ENCODE measurements at places on chromosomes 12 and 14. TPM values are rescaled to one million over a fixed set of nuclear protein-coding genes. Genes with fewer than 3 reads are reported as not detected.
A peak's percentile ranks its signal among the peaks of the same experiment; 100 is the strongest.

GRCh38 chr12:46127656-46128055 is 137.3 kb upstream of the SCAF11 start:
- no peak for DNase-seq

DNA sequence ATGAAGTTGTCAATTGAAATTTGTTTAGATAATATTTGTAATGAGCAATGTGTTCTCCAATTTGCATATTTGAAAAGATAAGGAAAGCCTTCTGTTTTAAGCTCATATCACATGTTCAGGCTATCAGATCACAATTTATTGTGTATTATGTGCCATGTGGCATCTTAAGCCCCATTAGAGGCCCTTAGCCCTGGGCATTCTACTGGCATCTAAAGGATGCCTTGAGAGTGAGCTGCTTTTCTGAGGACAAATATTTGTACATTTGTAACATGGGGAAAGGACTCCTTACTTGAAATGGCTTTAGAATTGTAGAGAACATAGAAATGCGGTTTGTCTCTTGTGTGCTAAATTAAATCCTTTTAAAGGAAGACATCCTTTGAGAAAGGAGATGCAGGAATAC is 62.2 kb downstream of the RMST start:
- DNase-seq = no peak

DNA sequence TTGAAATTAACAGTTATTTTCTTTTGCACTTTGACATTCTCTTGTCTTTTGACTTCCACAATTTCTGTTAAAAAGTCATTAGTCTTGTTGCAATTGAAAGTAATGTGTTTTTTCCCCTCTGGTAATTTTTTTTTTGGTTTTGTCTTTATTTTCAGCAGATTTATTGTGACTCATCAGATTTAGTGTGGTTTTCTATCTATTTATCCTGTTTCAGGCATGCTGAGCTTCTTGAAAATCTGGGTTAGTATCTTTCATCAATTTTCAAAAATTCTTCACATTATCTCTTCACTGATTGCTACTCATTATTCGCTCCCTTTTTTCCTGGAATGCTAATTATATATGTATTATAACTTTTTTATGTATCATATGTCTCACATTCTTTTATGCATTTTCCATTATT is 15.3 kb upstream of the NTF3 start:
- no peak for DNase-seq

DNA sequence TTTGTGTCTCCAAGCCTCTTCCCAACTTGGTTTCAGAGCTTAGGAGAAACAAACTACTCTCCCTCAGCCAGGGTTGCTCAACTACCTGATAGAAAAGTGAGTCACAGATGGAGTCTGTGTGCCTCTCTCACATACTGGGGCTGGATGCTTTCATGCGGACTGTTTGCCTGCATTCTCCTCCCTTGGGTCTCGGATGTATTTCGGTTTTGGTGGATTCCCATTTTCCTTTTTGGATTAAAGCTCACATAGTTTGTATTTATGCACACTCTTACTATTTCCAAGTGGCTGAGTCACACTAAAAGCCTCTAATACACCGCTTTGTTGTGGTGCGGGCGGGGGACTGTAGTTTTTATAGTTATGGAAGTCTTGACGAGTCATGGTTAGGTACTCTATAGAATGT is 505.4 kb downstream of the LRFN5 start:
- no peak for DNase-seq

GRCh38 chr12:70691018-70691672 is 53.9 kb upstream of the PTPRB start:
- DNase-seq = no peak

DNA sequence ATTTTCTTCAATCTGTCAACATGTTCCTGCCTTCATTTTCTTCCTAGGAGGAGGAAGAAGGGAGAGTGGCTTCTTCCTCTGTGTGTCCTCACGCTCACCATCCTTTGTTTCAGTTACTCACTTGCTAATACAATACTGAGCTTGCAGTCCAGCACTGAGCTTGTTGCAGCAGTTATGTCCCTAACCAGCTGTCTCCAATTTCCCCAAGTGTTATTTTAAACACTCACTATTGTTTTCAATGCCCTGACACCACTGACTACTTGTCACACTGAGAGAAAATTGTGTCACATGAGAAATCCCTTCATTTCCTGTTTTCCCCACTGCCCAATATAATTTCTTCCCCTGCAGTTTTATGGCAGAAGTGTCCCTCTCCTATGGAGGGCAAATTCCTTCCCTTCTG is 53.4 kb downstream of the HSD17B6 start:
- DNase-seq = no peak

- DNase-seq = peak; percentile 91
Measured at GRCh38 chr12:51323966-51324895, at the start of gene BIN2. Gene BIN2, minus strand, starts transcription at chr12:51324174. Its CDS starts 72 bp downstream, at chr12:51324102.

GRCh38 chr14:79137836-79138235 is 967.7 kb downstream of the NRXN3 start:
- DNase-seq = no peak

GRCh38 chr12:114623737-114624136 is 60.2 kb downstream of the TBX3 start:
- no peak for DNase-seq

DNA sequence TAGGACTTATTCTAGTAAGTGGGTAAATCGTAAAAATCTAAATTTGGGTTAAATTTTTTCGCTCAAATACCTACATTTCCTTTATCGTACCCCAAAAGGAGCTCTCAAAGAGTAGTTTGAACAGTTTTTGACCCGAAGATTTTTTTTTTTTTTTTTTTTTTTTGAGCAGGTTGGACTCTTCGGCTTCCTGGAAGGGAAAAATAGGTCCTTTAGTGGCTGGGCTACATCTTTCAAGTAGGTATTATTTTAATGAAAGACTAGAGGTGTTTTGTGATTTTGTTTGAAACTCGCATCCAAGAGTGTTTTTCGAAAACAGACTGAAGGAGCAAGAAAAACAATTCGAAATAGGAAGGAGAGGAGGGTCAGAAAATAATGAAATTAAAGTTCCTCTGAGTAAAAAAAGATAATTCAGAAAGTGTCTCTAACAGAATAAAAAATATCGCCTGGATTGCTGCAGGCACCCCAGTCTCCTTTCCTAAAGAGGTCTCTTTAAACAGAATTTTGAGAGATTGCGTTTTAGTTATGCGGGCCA is 6.0 kb downstream of the CDKN1B start:
- no peak for DNase-seq

- DNase-seq = no peak
Measured at GRCh38 chr12:91772411-91772810, 373.2 kb downstream of the BTG1 start.

DNA sequence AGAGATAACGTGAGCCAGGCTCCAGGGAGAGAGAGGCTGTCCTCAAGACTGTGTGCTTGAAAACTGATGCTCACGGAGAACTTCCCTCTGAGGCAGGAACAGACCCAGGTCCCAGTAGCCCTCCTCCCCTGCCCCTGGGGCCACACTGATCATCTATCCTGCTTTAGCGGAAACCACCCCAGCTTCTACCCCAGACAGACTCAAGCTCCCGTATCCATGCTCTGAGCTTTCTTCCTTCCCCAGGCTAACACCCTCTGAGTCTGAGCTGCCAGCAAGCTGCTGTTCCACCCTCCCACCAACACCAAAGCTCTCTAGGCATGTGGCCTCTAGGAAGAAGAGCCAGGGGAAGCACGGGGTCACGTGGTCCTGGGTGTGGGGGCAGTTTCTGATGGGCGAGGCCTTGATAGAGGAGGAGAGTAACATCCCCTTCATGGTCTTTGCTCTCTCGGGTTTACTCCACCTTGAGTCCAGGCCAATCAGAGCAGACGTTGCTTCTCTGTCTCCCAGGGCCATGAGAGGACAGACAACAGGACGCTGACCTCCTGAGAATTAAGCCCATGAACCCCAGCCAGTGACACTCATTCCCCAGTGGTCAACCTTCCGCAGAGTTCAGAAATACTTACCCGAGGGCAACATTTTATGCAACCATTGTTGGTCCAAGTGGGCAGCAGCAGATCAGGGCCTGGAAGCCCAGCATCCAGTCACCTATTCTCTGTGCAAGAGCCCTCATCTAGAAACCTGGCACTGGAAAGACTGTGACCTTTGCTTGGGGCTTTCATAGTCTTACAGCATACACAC is 1.4 kb downstream of the PCK2 start:
- peak; percentile 91 for DNase-seq

- no peak for DNase-seq
Measured at GRCh38 chr14:62071039-62071438, 308.8 kb downstream of the SNAPC1 start.

GRCh38 chr12:49440035-49440434 is 72.8 kb downstream of the SPATS2 start:
- DNase-seq = no peak

DNA sequence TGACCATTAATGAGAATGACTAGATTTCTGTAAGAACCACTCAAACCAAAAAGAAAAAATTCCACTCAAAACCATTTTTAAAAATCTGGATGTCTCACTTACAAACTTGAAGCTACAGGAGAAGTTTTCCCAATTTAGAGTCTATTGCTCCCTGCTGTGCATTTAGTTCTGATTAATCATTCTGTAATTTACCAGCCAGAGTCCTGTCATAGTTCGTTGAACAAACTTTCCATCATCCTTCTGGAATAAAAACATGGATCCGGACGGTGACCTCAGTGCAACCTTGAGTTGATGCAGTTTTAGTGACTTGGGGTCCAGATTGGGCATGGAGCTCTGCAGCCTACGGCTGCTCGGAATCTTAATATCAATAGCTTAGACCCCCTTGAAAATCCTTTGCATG is 73.4 kb downstream of the PRMT8 start:
- no peak for DNase-seq

DNA sequence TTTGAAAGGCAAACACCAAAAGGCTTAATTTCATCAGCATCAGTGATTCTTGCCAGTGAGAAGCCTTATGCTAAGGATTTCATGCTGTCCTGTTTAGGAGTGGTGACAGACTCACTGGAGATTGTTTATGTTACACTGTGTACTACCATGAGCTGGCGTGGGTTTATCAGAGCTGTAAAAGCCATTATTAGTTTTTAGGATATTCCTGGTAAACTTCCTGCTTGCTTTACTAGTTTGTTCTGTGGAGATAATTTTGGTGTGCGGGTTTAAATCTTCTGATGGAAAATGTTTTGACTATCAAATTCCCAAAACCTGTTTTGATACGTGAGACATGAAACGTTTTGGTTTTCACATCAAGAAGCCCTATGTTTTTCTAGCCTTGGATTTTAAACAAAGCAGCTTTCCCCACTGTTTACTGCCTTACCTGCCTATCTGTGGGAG is 15.2 kb downstream of the PPFIBP1 start:
- no peak for DNase-seq

GRCh38 chr14:99810559-99810874 is 17.3 kb downstream of the EML1 start:
- no peak for DNase-seq

DNA sequence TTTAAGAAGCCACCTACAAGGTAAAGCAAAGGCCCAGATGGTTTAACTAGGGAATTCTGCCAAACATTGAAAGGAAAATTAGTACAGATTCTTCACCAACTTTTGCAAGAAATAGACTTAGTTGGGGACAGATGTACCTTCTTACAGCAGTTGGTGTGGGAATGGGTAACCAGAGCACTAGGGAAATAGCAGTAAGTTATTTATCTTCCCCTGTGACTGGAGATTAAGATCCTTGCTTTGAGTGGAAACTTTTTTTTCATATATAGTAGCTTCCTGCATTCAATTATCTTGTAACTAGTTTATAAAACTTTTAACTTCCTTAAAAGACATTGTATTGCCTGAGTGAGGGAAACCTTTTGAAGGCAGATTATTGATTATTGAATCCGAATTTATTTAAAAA is 44.2 kb downstream of the ARID2 start:
- no peak for DNase-seq

- peak; percentile 56 for DNase-seq
Measured at GRCh38 chr12:53500142-53500775, 824 bp upstream of the TARBP2 start.

GRCh38 chr14:93100100-93100499 is 15.6 kb downstream of the ITPK1 start:
- no peak for DNase-seq

DNA sequence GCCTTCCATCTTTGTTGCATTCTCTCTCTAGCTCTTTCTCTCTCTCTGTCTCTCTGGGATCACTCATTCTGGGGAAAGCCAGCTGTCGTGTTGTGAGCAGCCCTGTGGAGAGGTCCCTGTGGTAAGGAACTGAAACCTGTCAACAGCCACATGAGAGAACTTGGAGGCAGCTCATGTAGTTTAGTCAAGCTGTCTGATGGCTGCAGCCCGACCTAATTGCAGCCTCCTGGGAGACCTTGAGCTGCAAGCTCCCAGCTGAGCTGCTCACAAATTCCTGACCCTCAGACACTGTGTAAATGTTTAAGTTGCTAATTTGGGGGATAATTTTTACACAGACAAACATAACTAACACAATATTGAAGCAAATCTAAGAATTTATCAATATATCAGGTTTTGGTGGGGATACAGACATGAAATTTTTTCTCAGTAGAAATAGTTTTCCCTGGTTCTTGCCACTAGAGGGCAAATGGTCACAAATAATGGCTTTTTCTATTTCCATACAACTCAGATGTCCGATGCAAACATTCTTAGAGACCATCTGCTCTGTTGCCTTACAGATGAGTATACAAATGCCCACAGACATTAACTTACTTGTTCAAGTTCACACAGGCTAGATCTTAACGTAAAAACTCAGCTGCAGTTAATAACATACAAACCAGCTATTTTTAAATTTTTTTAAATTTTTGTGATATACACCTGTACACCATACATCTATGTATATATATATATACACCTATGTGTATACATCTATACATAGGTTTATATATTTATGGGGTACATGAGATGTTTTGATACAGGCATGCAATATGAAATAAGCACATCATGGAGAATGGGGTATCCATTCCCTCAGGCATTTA is 15.5 kb upstream of the KRR1 start:
- no peak for DNase-seq

- no peak for DNase-seq
Measured at GRCh38 chr12:70796989-70797388, 123.5 kb downstream of the PTPRR start.

DNA sequence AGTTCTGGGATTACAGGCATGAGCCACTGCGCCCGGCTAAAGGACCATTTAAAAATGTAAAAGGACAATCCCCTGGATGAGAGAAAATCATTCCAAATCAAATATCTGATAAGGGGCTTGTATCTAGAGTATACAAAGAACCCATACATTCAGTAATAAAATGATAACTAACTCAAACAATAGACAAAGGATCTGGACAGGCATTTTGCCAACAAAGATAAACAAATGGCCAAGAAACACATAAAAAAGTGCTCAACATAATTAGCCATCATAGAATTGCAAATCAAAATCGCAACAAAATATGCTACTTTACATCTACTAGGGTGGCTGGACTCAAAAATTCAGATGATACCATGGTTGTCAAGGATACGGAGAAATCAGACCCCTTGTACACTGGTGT is 8.5 kb upstream of the BICD1 start:
- no peak for DNase-seq

The CLEC2A gene
- not detected for total RNA-seq

The KCNC2 gene
- total RNA-seq = not detected

The FAM222A gene
- total RNA-seq = 4.4 TPM

The BDKRB1 gene
- total RNA-seq = 7.7 TPM

The AMN gene
- 128 TPM for total RNA-seq

The ZNF740 gene
- 52.9 TPM for total RNA-seq

The ZC2HC1C gene
- total RNA-seq = 4.7 TPM

The FGF23 gene
- total RNA-seq = not detected

The PEBP1 gene
- total RNA-seq = 189 TPM
